ENCODE measurements at places on chromosomes 2 and 18.

DNA sequence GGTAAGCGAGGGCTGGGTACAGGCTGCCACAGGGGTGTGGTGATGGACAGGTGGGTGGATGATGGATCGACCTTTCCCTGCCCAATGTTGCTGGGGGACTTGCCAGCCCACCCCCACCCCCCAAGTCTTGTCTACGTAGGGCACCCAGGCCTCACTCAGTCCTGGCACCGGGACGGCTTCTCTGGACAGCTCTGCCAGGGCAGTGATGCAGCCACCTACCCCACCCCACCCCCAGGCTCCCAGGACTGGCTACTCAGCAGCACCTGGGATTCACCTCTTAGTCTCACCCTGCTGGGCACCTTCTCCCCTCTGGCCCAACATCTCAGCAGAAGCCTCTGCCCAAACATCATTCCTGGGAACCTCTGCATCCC lies 55.7 kb downstream of the ANKMY1 start:
- DNase-seq, result no peak

DNA sequence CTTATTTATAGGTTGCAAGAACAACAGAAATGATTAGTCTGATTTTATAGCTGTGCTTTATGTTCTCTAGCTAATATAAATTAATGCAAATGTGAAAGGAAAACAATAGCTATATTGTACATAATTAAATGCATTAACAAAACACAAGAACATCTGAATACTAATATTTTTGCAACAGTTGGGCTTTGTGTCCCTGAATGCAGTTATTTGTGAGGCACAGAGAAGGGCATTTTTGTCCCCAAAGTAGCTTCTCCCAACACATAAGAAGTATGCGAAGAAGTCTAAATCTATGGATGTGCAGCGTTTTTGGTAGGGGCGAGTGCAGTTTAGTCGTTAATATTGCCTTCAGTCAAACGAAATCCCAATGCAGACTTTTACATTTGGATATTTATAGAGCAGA lies 110.0 kb downstream of the MBP start:
- no peak for DNase-seq

GRCh38 chr18:26702086-26702485 lies 153.7 kb upstream of the KCTD1 start:
- DNase-seq, result no peak

GRCh38 chr2:7725171-7725849 lies 808.1 kb downstream of the RNF144A start:
- no peak for DNase-seq

DNA sequence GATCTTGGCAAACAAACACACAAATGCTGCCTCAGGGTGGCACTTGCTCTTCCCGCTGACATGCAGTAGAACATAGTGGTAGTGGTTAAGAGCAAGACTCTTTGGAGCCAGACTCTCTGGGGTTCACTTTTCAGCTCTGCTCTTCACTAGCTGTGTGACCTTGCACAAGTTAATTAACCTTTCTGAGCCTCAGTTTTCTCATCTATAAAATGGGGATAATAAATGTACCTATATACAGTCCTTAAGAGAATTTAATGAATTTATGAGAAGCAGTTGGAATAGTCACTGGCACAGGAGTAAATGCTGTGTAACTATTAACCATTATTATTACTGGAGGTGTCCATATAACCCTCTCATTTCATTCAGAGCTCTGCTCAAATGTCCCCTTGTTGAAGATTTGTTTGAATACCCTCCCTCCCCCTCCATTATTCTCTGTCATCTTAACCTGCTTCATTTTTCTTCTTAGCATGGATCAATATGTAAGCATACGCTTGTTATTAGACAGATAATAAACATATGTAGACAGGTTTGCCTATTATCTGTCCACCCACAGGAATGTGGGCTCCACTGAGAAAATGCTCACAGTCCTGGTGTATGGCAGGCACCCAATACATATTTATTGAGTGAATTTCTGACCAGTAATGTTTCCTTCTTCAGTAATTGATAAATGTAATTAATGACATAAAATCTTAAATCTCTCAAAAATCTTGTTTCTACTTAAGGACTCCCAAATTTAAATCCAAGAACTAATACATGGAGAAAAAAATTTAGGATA lies 64.5 kb downstream of the TSPYL6 start:
- no peak for DNase-seq

DNA sequence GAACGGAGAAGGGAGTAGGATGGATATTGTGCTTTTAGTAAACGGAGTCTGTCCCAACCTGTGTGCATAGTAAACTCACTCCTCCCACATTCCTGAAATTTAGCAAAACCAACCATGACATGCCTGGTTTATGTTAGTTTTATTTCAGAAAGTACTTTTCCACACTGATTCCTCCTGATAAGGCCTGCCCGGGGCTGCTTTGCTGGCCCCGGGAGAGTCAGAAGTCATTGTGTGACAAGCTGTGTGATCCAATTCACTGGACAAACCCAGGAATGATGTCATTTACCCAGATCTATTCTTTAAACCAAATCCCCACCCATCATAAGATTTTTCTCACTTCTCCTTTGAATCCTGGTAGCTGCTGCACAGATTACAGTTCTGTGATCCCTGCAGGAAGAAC lies 109.0 kb downstream of the SETBP1 start:
- no peak for DNase-seq

DNA sequence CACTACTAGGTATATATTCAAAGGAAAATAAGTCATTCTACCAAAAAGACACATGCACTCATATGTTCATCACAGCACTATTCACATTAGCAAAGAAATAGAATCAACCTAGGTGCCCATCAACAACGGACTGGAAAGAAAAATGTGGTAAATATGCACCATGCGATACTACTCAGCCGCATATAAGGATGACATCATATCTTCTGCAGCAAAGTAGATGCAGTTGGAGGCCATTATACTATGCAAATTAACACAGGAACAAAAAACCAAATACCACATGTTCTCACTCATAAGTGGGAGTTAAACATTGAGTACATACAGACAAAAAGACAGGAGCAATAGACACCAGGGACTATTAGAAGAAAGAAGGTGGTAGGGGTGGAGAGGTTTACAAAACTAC lies 412.1 kb upstream of the CWC22 start:
- DNase-seq, result no peak

DNA sequence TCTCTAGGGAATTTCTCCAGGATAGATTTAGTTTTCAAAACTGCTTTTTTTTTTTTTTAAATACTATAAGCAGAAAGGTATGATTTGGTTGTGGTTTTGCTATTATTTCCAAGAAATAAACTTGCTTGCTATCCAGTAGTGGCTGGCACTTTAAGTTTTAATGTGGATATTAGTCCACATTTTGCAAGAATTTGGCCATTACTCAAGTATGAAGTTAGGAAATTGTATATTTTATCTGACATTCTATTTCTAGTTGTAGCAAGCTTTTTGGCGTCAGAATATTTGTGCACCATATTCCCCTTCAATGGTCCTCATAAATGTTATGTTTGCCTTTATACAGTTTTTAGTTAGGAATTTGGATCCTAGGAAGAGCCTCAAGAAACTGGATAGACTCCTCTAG lies 226.3 kb downstream of the ZNF521 start:
- no peak for DNase-seq

DNA sequence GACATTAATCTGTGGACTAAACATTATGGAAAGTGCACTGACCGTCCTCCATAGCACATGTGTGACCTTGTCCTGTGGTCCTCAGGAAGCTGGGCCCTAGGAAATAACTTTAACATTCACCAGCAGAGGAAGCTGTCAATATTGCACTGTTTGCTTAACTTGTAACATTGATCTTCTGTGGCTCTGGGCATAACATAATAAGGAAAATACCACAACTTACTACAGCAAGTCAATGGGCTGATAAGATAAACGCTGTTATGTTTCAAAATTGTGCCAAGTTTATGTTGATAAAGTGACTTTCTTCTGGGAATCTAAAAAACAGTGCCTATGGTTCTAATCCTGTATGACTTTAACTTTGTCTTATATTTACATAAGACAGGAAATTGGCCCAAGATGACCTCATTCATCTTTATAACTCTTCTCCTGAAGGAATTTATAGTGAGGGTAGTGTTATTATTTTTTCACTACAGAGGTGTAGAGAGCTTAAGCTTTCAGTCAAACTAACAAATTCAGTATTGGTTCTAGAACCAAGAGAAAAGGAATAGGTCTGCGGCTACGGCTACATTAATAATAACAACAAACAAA lies 113.7 kb upstream of the MAP4K3 start:
- DNase-seq, result no peak

DNA sequence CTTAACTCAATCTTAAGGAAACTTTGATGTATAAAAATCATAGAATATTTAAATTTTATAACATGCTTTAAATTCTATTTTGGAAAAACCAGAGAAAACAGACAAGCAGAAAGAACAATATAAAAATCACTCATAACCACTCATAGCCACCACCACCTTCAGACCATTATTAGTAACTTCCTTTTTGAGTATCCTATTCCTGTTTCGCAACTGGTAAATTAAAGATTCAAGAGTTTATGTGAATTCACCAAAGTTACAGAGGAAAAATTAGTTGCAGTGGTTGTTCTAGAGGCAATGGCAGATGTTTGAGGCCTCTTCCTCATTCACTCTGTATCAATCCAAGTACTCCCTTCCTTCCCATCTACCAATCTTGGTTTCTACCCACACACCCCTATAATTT lies 49.3 kb upstream of the PROKR1 start:
- DNase-seq, result no peak

DNA sequence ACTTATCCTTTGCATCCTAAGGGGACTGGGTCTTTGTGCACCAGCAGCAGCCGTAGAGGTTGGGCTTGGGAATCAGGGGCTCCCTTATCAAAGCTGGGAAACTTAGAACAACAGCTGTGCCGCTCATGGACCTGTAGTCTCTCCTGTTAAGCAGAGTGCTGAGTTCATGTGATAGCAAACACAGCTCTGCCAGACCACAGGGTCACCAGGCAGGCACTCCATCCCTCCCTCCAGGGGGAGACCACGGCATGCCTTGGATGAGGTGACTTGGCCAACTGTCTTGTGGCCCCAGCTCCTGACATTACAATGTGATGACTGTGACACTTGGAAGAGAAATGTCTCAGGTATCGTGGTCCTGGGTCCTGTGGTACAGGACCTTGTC lies 60.0 kb downstream of the DGKD start:
- DNase-seq, result no peak

- no peak for DNase-seq
Observed at GRCh38 chr18:70355620-70356385, 67.0 kb downstream of the SOCS6 start.

DNA sequence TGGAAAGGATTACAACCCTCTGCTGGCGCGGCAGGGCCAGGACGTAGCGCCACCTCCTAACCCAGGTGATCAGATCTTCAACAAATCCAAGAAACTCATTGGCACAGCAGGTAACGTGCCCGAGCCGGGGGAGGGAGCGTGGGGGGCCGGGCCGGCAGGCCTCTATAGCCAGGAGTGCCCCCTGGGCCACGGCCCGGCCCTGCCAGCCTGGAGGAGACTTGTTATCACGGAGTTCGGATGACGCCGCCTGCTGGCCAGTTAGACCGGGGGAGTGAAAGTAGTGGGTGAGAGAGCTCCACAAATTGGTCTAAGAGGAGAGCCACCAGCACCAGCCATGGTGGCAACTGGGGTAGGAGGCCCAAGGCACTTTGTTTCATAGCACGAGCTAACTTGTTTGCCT lies 8.6 kb upstream of the TMEM214 start:
- DNase-seq, result no peak

- no peak for DNase-seq
Observed at GRCh38 chr2:239464166-239465016, 63.6 kb upstream of the HDAC4 start.

DNA sequence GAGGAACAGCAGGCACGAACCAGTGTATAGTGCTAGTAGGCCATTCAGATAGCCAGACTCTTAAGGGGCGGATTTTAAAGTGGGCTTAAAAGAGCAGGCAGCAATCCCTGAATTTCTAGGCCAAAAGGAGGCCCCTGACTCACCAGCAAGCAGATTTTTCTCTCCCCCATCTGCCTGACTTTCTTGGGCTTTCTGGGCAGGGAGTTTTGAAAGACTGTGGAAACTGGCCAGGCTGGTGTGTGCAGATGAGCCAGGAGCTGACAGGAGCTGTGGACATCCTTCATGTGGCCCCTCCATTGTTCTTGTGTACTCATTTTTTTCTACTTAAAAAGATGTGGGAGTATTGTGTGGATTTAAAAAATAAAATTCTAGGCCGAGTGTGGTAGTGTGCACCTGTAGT lies 59.0 kb downstream of the GLI2 start:
- no peak for DNase-seq

DNA sequence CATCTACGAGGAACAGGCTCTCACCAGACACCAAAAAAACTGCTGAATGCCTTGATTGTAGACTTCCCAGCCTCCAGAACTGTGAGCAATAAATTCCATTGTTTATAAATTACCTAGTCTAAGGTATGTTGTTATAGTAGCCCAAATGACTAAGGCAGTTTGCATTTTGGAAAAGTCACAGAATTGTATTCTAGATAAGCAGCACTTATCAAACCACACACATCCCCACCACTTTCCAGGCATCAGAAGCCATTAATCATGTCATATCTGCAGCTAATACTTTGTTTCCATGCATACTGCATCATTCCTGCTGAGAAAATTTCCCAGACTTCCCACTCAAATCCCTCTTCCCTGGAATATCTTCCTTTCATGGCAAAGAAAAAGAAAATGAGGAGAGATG lies 187.2 kb downstream of the INO80D start:
- no peak for DNase-seq

GRCh38 chr18:61984349-61984748 lies 91.5 kb upstream of the RNF152 start:
- no peak for DNase-seq

Measured in stimulated activated CD4-positive, alpha-beta T cell treated with anti-CD3 and anti-CD28 coated beads, Interleukin-1b, Interleukin-23, amount 100 ng/mL, for 48 hours (primary cell).